ENCODE measurements at places on chromosomes 13 and 19. TPM values are rescaled to one million over a fixed set of nuclear protein-coding genes. Genes with fewer than 3 reads are reported as not detected.

Gene DACH1
- polyA plus RNA-seq = not detected

GRCh38 chr13:35552172-35552844 is 75.8 kb upstream of the MAB21L1 start:
- DNase-seq = no peak

DNA sequence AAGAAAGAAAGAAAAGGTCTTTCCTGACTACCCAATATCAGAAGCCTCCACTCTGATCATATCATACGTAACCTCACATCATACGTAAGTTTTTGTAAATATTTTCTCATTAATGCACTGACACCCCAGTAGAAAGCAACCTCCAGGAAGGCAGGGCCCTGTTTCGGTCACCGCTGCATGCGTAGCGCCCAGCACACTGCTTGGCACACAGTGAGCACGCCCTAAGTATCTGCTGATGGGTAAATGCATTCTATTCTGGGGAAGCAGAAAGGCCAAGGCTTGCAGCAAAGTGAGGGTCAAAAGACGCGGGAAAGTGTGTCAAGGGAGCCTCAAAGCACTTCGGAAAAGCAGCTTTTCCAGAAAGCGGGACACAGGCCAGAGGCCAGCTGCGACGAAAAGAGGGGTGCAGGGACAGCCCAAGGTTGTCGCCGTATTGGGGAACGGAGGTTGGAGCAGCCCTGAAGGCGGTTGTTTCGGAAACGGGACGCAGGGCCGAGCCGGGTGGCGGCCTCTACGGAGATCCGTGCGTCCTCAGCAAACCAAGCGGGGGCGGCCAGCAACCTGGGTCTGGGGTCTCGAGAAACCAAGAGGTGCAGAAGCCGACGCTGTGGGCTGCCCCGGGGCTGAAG is 463 bp downstream of the SUGP1 start:
- no peak for DNase-seq

Gene FFAR1
- polyA plus RNA-seq = not detected

Gene FPR3
- polyA plus RNA-seq = not detected

- DNase-seq = no peak
Observed at GRCh38 chr13:45299194-45299593, 41.8 kb downstream of the TPT1 start.

Gene OCEL1
- 46.7 TPM for polyA plus RNA-seq

Measured in CD4-positive, CD25-positive, alpha-beta regulatory T cell (primary cell).